ENCODE measurements at places on chromosomes 6 and 20.

DNA sequence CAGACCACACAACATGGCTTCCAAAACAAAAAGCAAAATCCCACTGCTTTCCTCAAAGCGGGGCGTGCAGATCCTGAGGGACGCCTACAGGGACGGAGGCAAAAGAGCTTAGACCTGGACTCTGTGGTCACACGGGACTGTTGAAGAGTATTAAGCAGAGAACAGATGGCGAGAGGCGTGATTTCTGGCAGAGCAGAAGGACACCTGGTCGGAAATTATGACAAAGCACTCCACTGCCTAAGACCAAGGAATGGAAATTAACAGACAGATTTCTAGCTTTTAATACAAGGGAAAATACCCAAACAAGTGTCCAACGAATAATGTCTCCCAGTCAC lies 15.4 kb downstream of the CST7 start:
- peak; percentile 75 for DNase-seq

DNA sequence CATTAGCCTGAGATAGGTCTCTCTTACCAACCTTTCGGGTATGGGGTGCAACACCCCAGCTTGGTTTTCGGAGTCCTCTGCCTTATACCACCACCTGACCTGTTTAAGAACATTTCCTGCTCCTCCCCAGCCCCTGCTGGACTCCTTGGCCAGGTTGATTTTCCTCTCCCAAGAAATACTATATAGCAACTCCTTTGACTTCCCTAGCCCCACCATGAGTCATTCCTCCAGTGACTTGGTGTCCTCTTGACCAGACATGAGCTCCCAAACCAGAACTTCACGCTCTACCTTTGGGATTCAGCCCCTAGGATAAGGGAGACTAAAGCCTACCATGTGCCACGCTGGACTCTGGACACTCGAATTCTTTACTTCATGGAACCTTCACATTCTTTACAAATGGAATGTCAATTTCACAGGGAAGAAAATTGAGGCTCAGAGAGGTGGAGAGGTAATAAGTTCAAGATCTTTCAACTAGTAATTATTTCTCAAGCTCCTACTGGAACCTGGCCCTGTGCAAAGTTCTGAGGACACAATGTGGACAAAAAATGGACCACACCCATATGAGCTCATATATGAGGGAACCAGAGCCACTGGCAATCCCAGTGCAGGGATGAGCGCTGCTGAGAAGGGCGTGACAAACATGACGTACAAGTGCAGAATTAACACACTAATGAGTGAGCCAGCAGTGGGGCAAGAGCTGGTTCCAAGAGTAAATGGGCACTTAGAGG lies 48.2 kb downstream of the SIRPA start:
- DNase-seq, result no peak

DNA sequence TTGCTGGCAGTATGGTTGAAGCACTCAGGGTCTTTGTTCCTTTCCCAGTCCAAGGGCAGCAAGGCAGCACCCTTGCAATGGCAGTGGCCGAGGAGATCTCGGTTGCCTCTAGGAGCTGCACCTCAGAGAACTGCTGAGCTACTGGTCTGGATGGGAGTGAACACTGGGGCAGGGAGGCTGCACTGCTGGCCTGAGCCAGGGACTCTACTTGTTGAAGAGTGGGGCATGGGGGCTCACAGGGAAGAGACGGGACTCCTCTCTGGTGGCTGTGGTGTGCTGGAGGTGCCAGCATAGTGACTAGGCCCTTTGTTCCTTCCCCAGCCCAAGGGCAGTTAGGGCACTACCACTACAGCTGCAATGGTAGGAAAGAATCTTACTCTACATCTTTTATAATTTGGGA lies 203.0 kb downstream of the ZDHHC14 start:
- no peak for DNase-seq

- no peak for DNase-seq
Measured at GRCh38 chr20:15494851-15495250, 1078.4 kb downstream of the KIF16B start.

DNA sequence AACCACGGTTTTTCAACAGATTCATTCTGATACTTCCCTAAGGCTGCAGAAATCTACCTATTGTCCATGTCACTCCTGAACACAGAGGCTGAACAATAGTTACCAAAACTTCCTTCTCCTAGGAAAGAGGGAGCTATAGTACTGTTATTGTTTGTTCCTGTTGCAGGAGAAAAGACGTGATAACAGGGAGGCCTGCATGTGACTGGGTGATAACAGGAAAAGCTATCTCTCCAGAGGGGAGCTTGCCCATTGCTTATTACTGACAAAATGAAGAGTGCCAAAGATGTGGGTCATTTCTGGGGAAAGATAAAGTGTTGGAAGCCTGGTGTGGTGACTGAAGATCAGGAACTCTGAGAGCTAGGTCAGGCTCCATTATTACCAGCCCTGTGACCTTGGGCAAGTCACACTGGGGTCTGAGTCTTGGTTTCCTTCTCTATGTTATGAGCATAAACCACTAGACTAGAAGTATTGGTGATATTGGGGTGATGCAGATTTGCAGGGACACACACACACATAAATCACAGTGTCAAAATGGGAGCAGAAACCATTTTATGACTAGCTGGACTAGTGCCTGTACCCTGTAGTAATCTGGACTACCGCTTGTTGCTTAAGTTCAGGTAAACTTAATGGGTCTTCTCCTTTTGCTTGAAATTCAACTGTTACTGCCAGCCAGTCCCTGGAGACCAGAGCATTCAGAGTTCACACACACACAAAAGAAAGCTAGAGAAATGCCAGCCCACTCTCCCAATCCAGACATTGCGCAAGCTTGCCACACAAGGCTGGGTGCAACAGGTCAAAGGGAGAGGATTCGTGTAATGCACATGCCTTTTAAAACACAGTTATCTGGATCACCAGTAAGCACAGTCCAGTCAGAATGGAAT lies 136.0 kb upstream of the CNR1 start:
- DNase-seq, result no peak

DNA sequence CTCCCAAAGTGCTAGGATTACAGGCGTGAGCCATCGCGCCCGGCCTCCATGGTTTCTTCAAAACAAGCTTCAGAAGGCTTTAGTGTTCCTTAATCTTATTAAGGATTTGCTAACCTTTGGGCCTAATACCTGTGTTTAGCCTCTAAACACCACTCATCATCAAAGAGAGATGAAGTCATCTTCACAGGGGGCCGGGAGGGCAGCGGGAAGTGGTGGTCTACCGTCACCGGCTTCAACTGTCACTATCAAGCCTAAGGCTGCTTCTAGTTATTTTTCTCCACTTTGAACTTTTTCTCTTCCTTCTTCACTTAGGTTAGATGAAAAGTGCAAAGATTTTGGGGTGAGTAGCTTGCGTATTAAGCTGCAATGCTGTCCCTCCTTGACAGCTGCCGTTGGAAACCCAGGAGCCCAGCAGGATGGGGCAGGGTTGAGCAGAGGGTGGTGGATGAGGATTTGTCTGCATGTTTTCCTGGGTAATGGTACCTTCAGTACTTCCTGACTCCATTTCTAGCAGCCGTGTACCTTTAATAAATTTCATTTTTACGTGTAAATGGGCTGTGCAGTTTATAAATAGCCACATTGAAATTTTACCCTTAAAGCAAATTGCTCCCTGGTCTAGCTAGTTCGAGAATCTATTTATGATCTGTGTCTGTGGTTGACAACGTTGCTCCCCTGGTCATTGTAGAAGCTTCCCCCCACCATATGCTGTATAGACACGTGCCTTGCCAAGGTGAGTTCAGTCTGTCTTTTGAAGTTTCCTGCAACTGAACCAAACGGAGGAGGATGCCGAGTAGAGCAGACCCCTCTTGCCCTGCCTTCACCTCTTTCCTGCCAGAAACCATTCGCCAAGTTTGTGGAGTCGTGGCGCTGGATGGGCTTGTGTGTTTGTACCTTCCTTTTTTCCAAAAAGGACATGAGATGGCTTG lies 64.8 kb downstream of the SYNJ2 start:
- no peak for DNase-seq

- DNase-seq, result no peak
Measured at GRCh38 chr6:132362442-132363185, 38.7 kb downstream of the MOXD1 start.

DNA sequence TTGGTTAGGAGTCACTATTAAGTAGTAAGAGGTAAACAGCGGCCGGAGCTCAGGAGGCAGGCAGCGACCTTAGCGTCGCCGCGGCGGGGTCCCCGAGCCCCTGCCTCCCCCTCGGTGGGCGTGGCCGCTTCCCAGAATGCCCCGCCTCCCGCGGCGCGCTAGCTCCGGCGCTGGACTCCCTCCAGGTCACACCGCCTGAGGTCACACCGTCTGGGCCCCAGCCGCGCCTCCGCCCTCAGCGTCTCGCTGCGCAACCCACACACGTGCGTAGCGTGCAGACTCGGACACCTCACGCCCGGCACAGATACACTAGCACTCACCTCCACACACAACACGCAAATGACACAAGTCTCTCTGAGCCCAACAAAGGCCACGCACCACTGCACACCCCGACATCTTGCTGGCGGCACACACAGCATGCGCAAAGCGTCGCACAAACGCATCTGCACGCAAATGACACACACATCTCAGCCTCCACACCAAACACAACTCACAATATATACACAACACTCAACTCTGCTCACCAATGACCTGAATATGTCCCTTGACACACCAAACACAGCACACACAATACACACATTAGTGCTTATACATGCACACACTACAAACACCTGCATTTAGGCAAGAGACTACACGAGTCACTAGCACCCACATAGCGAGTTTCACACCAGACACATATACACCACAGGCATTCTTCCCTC lies 17.6 kb upstream of the CDKN1A start:
- peak; percentile 64 for DNase-seq

DNA sequence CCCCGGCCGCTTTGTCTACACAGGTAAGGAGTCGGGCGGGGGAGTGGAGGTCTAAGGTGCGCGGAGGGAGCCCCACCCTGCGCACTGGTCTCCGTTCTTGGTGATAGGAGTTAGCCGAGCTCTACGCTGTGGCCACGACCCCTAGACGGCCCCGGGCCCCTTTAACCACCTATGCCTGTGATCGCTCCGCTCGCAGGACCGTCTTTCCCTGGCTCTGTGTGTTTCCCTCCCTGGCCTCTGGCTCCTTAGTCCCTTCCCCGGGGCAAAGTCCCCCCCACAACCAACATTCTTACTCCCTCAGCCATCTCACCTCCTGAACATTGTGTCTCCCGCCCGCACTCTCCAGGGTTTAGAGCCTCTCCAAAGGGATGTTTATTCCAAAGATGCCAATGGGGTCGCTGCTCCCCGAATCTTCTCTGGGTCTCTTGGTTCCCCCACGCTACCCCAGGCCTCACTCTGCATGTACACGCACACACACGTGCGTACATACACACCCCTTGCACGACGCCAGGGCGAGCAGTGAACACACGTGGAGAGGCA lies 50.4 kb downstream of the CPXM1 start:
- no peak for DNase-seq

- no peak for DNase-seq
Measured at GRCh38 chr20:37734228-37734985, 40.6 kb downstream of the CTNNBL1 start.

GRCh38 chr20:41273445-41273844 lies 44.1 kb downstream of the ZHX3 start:
- DNase-seq, result no peak

- DNase-seq, result no peak
Measured at GRCh38 chr20:50392138-50392866, 117.9 kb upstream of the PTPN1 start.

GRCh38 chr6:129644567-129645015 lies 65.4 kb downstream of the ARHGAP18 start:
- no peak for DNase-seq

- DNase-seq, result no peak
Measured at GRCh38 chr6:114714836-114715507, 372.1 kb upstream of the HS3ST5 start.

DNA sequence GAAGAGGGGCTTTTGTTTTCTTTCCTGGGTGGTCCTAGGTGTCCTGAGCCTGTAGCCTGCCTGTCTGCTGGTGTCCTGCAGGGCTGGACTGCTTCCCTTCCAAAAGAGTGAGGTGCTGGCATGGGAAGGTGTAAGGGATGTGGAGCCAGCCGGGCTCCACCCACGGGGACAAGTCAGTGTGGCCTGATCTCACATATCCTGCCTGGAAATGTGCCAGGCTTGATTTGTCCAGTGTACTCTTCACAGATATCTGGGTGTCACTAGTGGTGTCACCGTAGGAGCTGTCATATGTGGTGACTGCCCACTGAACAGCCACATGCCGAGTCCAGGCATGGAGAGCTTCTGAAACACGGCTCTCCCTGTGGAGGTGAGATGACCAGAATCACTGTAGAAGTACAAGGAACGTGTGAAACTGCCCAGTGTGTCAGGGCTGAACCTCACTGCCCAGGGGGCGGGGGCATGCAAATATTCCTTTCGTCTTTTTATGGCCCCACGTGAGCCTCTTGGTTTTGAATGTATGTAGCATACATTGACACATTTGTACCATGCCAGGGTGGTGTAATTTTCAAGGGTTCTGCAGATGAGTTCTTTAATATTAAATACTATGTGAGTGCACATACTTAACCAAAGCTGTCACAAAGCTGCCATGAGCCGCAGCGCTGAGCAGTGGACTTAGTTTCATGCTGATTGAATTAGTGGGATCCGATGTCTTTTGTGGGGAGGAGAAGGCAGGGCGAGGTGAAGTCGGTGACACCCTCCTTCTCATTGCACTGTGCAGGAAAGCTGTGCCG lies 55.8 kb downstream of the CDH4 start:
- DNase-seq, result no peak

- no peak for DNase-seq
Measured at GRCh38 chr6:142280265-142280664, 21.5 kb upstream of the ADGRG6 start.

GRCh38 chr6:110353457-110354001 lies 4.6 kb downstream of the METTL24 start:
- DNase-seq, result no peak

- DNase-seq, result no peak
Measured at GRCh38 chr6:127786109-127786508, 114.7 kb downstream of the THEMIS start.

- DNase-seq, result no peak
Measured at GRCh38 chr20:31949877-31950646, 1.8 kb downstream of the PDRG1 start.

- no peak for DNase-seq
Measured at GRCh38 chr6:8085053-8085511, 17.3 kb downstream of the EEF1E1 start.

Measured in femur (tissue), 1 donor.